ENCODE measurements at places on chromosomes 7 and 10.

DNA sequence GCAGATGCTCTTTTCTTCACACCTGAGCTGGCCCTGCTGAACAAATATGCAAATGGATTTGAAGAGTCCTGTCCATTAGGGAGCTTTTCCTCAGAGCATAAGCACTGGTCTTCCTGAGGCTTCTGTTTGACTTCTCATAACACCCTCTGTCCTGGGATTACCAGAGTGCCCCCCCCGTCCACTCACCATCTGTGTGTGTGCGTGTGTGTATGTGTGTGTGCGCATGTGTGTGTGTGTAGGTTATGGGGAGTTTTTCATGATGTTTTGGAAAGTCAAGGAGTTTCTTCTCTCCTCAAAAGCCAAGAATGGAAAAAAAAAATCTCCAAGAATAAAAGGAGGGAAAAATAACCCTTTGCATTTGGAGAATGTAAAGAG is 57.7 kb upstream of the COMTD1 start:
- no peak for DNase-seq

- no peak for DNase-seq
Measured at GRCh38 chr7:98227939-98228338, 16.7 kb downstream of the BHLHA15 start.

DNA sequence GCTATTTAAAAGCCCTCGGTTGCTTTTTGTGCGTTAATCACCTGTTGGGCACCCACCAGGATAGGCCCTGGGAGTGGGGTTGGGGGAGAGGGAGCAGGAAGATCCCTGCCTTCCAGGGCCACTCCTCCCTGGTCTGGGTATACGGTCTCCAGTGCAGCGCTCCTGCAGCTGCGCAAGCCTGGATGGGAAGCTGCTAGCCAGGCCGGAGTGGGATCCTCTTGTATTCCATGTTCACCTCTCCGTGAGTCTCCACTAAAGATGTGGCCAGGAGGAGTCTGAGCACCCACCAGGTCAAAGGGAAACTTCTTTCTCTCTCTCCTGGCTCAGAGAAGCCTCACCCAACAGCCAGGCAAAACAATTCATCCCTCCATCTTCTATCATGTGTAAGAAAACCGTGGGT is 78.8 kb upstream of the ANLN start:
- no peak for DNase-seq

DNA sequence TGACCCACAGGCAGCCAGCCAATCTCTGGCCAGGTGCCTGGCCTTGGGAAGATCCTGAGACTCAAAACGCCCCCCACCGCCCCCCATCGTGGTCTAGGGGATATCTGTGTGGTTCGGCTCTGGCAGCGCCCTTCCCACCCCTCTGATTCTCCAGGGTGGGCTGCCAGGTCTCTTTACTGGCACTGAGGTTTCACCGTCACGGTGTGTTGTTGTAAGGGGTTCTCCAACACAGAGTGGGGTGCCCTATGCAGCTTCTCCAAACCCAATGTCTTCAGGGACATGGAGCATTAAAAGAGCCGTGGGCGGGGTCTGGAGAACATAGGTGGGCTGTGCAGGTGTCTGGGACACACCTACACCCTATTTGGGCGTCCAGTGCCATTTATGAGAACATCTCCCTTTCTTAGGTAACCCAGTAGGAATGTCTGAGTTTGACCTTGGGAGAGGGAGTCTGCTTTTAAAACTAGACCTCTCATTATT is 1.5 kb downstream of the MAFK start:
- no peak for DNase-seq

DNA sequence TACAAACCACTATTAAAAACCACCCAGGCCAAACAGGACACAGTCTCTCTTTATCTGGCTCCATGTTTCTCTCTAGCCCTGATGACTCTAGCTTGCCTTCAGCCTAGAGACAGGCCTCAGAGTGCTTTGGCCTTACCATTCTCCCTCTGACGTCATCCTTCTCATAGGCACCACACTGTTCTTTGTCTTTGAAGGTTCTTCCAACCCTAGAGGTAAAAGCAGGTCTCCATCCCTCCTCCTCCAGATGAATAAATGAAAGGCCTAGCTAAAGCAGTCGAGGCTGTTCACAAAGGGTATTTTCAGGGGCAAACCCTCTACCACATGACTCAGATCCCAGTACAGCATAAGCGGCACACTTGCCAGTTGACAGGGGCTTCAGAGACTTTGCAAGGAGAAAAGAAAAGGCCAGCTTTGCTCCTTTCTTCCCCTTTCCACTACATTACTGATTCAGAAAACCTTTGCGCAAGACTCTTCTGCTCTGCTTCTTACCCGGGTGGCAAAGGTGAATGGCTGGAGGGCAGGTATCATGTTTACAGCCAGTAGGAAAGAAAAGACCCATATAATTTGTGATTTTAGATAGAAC is 14.8 kb downstream of the NFE2L3 start:
- no peak for DNase-seq

- no peak for DNase-seq
Measured at GRCh38 chr7:30921540-30922401, 10.1 kb downstream of the AQP1 start.

GRCh38 chr10:3902809-3903410 is 117.9 kb upstream of the KLF6 start:
- no peak for DNase-seq

- DNase-seq = no peak
Measured at GRCh38 chr7:19099924-19100323, 17.5 kb downstream of the TWIST1 start.

DNA sequence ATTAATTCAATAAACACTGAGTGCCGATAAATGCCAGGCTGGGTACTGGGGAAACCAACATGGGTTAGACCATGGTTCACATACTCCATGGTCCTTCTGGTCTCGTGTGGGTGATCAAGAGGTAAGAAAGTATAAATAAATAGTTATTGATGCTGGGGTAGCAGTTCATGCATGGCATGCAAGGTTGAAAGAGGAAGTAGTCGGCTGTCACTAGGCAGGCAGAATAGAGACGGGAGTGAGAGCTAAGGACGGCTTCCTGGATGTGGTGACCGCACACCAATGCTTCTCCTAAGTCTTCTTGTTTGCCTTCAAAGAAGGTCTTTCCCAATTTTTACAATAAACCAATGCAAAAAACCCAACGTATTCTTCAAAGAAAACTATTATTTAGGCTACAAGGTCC is 208.6 kb downstream of the ADAM12 start:
- peak; percentile 2 for DNase-seq

GRCh38 chr7:14978687-14979086 is 76.1 kb upstream of the DGKB start:
- DNase-seq = no peak

GRCh38 chr10:124307591-124307990 is 111.1 kb downstream of the OAT start:
- DNase-seq = no peak

GRCh38 chr7:52260046-52260665 is 775.3 kb upstream of the POM121L12 start:
- DNase-seq = no peak

DNA sequence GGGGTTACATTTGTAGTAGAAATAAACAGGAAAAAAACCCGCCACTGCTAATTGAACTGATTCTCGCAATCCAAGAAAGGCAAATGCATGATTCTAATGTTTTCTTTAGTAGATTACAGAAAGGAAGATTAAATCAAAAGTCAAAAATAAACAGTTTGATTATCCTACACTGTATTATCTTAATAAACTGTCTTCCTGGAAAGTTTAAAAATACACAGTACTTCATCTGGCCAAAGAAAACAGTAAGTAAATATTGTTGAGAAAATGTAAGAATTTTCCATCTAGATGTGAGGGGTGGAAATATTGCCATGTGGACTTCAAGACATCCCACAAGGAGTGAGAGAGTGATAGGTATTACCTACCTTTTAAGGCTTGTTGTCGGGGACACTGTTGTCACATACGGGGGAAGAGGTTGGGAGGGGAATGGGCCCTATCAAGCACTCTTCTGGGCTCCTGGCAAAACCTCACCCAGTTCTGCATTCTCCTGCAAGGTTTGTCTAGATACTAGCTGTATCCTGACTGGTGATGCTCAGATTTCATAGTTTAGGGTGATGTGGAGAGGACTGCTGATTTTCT is 17.8 kb downstream of the GRK5 start:
- DNase-seq = no peak

- no peak for DNase-seq
Measured at GRCh38 chr7:133570321-133570720, 317.4 kb downstream of the EXOC4 start.
